ENCODE measurements at places on chromosomes 6 and 20. TPM values are rescaled to one million over a fixed set of nuclear protein-coding genes. Genes with fewer than 3 reads are reported as not detected.
A peak's percentile ranks its signal among the peaks of the same experiment; 100 is the strongest.

LPA gene
- total RNA-seq, result not detected

SLC4A11 gene
- 0.82 TPM for total RNA-seq

AVP gene
- total RNA-seq, result not detected

MUCL3 gene
- total RNA-seq, result not detected

PROKR2 gene
- total RNA-seq, result not detected

FERMT1 gene
- 1.1 TPM for total RNA-seq

DEFB118 gene
- not detected for total RNA-seq

CALHM4 gene
- total RNA-seq, result 0.32 TPM

ARMC2 gene
- total RNA-seq, result 11.5 TPM

DNA sequence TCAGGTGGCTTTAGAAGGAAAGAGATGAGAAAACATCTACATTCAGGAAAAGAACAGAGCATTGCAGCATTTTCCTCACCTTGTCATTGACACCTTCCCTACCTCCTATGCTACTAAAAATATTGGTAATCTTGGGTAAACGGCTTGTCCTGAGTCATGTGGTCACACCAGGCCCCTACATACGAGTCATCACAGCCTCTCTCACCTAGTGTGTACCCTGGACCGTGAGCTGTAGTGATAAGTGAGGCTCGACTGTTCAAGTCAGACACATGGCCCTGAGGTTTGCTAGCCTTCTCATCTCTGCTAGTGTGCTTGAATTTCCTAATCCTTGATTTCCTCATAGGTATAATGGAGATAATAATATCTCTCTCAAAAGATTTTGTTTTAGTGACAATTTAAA, 29.6 kb upstream of the TMEM244 start:
- DNase-seq, result no peak

- no peak for DNase-seq
These were observed 147.3 kb downstream of the LAMA2 start for GRCh38 chr6:129030215-129030614.

DNA sequence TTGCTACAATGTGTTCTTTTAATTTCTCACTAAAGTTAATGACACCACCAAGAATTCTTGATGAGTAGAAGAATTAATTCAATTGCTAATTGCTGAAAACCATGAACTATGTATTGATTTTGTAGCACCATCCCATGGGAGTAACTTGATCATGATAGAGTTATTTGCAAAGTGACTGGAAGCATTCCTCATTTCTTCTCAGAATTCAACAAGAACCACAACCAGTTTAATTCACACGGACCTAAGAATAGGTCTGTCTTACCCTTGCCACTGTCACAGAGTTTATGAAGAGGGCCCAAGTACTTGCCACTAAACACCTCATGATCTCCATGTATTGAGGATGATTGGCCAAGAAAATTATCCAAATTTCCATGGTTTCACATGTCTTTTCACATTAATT, 222.2 kb downstream of the TMEM242 start:
- DNase-seq, result no peak

GRCh38 chr6:118377711-118378414, 170.2 kb upstream of the PLN start:
- peak; percentile 84 for DNase-seq

DNA sequence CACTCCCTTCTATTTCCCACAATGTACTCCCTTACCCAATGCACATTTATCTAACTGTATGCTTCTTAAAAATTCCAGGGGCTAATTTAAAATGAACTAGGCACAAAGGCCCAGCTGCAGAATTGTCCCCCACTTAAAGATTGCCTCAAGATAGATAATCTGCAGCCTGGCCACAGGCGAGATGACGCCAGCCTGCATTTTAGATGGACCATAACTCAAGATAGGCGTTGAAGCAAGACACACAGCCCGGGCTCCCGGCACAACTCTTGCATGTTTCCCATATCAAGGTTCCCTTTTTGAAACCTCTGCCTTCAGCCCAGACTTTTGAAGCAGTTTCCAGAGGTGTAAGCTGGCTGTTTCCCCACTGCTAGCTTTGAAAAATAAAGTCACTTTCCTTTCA, 3.2 kb upstream of the REPS1 start:
- no peak for DNase-seq

DNA sequence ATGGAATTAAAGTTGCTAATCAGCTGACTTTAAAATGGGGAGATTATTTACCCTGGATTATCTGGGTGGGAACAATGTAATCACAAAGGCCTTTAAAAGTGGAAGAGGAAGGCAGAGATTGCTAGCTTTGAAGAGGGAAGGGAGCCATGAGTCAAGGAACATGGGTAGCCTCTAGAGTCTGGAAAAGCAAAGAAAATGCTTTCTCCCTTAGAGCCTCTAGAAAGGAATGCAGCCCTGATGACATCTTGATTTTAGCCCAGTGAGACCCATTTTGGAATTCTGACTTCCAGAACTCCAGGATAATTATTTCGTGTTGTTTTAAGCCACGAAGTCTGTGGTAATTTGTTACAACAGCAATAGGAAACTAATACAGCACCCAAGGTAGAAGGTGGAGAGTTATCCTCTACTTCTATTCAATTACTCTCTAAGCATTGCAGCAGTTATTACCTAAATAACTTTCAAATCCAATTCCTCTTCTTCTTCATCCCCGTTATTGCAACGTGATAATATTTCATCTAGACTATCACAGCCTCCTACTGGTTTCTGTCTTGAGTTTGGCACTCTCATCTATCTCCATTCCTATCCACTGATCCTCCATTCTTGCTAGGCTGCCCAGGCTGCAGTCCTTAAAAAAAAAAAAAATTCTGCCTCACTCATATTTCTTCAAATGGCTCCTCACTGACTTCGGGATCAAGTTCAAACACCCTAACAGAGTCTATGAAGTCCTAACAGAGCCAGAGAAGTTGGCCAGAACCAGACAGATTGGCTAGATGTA, 224.3 kb downstream of the BTBD9 start:
- no peak for DNase-seq

DNA sequence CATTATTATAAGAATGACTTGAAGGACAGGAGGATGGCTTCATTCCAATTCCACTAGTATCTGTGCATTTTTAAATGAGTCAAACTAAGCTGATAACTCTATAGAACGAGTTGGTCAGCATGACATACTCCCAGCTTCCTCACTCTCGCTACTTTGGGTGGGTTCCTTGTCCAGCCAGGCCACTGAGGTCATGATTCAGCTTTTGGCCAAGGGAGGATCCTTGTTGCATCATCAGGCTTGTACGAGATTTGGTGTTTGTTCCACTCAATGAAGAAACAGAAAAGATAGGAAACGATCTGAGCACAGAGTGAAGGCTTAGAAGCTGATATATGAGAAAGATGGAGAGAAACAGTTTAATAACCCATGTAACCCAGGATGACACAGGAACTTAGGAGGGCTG, 19.8 kb downstream of the NEDD9 start:
- peak; percentile 49 for DNase-seq

DNA sequence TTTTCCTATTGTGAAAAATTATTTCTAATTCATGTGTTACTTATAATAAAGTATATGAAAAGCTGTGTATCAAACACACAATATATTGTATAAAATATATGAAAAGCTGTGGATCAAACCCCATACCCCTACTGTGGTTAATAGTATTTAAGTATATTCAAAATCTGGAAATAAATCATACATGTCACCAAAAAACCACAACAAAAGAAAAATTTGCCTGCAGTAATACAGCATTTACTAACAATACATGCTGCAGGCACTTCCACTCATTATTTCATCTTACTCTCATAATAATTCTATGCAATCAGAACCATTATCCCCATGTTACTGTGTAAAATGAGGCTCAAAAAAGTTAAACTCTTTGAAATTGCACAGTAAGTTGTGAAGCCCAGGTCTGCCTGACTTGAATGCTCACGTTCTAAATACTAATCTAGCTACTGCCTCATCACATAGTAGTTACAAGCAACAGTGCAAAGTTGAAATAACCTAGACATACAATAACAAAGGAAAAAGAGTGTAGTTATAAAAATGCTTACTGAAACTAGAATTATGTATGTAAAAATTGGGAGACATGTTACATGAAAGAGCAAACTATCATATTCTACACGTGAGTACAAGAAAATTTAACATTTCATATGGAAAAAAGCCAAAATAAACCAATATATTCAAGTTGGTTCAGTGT, 61.7 kb downstream of the FAM217A start:
- no peak for DNase-seq

DNA sequence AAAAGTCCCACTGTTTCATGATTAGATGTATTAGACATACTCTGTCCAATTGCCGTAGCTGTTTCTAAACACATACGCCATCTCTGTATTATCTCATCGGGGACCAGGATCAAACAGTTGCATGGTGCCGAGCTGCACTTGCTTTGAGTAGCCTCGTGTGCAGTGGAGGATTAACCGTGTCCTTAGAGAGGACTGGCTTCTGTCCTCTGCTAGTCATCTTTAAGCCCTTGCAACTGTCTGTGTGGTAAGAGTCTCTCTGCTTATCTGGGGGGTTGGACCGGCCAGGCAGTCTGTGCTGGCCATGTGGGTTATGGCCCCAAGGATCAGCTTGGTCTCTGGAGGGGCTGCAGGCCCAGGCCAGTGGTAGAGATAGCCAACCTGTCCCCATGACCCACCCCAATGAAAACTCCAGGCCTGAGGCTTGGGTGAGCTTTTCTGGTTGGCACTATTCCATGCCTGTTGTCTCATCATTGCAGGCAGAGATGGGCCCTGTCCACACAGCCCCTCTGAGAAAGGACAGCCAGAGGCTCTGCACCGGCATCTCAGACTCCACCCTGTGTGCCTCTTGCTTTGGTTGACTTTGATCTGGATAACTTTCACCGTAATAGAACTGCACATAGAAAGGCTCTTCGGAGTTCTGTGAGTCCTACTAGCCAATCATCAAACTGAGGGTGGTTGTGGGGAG, 137.3 kb upstream of the SNX9 start:
- DNase-seq, result no peak

DNA sequence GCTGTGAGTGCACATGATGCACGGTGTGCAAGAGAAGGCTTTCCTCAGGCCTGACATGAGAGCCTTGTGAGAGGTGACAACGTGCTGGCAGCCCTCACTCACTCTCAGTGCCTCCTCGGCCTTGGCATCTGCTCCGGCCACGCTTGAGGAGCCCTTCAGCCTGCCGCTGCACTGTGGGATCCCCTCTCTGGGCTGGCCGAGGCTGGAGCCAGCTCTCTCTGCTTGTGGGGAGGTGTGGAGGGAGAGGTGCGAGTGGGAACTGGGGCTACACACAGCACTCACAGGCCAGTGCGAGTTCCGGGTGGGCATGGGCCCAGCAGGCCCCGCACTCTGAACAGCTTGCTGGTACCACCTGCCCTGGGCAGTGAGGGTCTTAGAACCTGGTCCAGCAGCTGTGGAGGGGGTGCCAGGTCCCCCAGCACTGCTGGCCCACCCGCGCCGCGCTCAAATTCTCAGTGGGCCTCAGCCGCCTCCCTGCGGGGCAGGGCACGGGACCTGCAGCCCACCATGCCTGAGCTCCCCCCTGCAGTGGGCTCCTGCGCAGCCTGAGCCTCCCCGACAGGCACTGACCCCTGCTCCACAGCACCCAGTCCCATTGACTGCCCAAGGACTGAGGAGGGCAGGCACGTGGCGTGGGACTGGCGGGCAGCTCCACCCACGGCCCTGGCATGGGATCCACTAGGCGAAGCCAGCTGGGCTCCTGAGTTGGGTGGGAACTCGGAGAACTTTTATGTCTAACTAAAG, 74.9 kb upstream of the BMP5 start:
- DNase-seq, result no peak

DNA sequence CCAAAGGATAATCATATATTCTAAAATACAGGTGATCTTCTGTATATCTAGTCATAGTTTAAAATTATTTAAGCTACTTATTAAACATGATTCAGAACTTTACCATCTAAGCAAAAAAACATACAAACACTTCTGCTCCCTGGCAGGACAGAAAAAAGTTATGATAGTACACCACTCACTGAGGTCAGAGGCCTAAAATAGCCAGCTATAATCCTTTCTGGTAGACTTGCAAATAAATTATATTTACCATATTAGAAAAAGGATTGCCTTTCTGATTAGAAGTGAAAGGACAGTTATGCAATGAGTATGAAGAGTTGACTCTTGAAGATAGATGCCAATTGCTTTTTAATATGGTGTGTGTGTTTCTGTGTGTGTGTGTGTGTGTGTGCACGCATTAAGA, 207.4 kb downstream of the BMP2 start:
- DNase-seq, result no peak

DNA sequence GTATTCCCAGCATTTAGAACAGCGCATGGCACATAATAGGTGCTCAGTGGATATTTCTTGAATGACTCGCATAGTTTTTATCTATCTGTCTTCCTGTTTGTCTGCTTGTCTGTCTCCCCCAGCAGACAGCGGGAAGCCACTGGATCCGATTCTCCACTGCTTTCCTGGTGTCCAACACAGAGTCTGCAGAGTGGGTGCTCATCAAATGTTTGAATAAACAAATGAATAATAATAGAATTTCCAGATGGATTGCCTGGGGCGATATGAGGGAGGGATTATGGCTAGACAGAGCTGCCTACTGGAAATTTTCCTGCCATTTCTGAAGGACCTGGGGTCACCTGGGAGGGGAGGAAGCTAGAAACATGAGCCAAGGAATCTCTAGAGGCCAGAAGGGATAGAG, 18.9 kb downstream of the CDH22 start:
- no peak for DNase-seq

DNA sequence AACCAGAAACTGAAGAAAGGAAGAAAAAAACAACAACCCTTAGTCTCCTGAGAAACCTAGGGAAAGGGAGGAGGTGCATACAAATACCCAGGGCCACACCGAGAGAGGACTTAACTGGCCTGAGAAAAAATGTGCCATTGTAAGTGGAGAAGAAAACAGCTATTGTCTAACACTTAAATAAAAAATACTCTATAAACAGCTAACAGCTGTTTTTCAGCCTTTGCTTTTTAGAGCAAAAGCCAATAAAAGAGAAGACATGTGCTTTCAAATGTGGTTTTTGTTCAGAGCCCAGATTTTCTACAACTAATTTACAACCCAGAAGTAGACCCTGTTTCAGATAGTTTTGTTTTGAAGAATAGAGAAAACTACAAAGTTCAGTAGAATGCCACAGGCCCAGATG, 56.0 kb upstream of the SLC22A16 start:
- no peak for DNase-seq
